ENCODE measurements at places on chromosomes 5 and 9. TPM values are rescaled to one million over a fixed set of nuclear protein-coding genes. Genes with fewer than 3 reads are reported as not detected.

DNA sequence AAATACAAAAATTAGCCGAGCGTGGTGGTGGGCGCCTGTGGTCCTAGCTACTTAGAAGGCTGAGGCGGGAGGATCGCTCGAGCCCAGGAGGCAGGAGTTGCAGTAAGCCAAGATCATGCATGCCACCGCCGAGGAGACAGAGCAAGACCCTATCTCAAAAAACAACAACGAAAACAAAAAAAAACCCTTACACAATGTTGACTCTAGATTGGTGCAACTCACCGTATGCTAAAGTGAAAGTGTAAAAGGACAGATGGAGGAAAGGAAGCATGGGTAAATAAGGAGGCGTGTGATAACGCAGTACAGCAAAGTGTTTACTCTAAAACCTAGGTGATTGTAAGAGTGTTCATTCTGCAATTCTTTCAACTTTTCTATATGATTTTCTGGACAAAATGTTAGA lies 15.9 kb upstream of the RUFY1 start:
- no peak for DNase-seq

DNA sequence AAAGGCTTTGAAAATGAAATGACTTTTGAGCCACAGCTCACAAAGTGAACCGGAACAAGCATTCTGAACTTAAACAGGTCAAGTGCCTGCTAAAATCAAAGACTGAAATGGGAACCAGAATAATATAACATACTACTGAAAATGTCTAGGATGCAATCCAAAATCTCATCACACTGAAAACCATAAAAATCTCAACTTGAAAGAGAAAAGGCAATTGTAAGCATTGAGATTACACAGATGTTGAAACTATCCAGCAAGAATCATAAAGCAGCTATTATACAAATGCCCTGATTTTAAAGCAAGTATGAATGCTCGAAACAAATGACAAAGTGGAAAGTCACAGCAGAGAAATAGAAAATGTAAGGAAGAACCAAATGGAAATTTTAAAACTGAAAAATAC lies 211.5 kb upstream of the GAS1 start:
- DNase-seq = no peak

- no peak for DNase-seq
Measured at GRCh38 chr5:145347026-145347616, 488.0 kb downstream of the PRELID2 start.

DNA sequence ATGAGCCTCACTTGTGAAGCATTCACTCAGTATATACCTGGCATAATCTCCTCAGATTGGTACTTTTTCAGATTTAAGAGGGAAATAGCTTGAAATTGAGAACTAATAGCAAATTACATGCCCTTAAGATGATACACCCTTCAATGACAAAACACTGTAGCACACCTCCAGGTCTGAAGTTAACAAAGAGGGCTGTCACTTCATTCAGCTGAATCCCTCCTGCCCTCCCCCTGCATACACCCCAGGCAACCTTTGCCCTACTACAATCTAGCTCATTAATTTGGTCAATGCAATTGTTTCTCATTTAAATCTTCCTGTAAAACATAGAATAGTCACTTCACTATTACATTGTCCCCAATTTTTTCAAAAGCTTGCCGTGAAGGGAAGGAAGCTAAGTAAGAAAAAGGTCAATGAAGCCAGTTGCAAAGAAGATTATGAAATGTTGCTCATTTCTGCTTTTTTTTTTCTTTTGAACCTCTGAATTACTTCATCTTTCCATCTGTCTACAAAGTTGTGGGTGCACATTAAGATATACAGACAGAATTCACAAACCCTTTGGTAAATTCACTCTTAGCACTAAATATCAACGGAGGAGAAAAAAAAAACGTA lies 294.8 kb upstream of the PTGER4 start:
- no peak for DNase-seq

ITGA2 gene
- 2.3 TPM for total RNA-seq

Data from activated CD4-positive, alpha-beta memory T cell treated with anti-CD3 and anti-CD28 coated beads for 36 hours (primary cell).